Eye (tissue), 1 donor: ENCODE measurements at places on chromosomes 7 and 10.
A peak's percentile ranks its signal among the peaks of the same experiment; 100 is the strongest.

DNA sequence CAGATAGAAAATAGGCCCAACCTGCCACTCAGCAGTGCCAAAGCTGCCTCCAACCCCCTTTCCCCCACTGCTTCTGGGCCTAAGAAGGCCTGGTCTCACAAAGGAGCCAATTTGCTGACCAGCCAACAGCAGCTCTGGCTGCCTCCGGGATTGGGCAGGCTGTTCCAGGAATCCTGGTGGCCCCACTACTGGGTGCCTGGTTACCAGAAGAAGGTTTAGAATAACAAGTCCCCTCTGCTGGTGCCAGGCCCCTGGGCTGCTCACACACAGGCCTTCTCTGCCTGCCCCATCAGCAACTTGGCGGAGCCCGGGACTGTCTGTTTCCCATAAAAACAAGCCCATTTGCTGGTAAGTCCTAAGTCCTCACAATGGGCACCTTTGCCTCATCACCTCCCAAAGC lies 1.2 kb downstream of the PHKG1 start:
- DNase-seq, result no peak

GRCh38 chr7:129095258-129095657 lies 40.3 kb upstream of the TNPO3 start:
- DNase-seq, result no peak

DNA sequence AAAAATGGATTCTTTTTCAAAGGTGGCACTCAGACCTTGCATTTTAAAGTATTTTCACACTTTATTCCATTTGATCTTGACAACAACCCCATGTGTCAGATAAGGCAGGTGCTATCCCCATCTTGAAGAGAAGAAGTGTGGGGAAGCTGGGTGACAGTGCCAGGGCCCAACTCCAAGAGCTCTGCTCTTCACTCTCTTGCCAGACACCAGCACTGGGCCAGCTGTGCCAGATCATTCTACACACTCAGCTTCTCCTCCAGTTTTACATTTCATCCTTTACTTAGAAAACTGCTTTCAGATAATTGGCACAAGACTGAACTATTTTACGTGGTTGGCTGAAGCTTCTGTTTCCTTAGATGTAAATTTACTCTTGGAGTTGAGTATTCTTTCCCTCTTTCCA lies 64.4 kb downstream of the ENO4 start:
- no peak for DNase-seq

DNA sequence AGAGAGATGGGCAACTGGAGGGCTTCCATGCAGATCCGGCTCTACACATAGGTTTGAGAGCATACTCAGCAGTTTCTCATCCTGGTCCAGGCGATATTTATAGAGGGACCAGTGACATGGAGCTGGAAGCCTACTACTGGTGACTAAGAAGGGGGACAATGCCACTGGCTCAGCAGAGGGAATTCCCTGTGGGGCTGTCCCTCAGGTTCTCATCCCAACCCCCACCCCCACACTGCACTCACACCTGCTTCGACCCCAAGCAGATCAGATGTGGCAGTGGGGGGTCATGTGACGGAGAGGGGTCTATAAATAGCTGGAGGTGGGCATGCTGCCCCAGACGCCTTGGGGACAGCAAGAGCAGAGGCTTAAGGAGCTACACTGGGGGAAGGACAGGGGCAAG lies at the start of gene CLCN1:
Gene CLCN1 (plus strand): TSS at position 336 of the 400 bp plus-strand sequence. CDS start 102 bp downstream, outside the sequence.
- DNase-seq, result no peak

- DNase-seq, result peak; percentile 92
These were observed 30.2 kb upstream of the ABI1 start for GRCh38 chr10:26890956-26891355.

GRCh38 chr10:47090903-47091302 lies 179.7 kb downstream of the PTPN20 start:
- DNase-seq, result peak; percentile 68

DNA sequence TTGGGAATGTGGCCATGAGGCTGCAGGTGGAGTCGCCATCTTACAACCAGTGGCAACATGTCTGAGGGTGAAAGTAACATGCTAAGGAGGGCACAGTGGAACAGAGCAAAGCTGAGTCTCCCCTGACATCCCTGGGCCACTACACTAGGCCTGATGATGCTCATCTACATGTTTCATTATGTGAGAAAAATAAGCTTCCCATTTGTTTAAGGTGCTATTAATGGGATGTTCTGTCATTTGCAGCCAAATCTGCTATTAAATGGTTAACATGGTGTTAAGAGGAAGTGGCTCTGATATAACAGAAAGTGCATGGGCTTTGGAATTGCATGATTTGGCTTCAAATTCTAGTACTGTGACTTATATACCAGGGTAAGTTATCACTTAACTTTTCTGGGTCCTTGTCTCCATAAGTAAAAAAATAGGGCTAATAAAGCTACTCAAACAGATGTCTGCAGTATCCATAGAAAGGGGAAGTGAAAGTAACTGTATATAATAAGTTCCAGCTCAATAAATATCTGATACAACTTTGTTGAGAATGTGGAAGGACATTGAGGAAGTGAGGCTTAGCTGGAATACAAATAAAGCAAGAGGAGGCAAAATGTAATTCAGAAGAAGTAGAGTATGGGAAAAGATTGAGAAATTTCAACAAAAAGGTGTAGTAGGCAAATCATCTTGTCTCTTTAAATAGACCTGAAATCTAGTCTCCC lies 158.9 kb downstream of the RTKN2 start:
- DNase-seq, result no peak

DNA sequence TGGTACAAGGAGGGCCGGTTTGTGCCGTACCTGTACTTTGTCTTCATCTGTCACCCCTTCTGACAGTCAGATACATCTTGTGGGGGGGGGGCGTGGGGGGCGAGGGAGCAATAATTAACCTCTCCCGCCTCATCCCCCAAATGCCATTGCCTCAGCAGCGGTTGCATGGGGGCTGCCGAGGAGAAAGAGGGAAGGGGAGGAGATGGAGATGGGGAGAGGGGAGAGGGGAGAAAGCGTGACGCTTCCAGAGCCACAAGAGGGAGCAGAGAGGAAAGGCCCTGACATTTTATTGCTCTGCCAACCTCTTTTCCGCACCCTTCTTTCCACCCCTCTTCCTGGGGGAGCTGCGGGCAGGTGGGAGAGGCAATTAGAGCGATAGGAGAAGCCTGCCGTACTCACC lies 11.8 kb downstream of the KAZALD1 start:
- DNase-seq, result no peak

- DNase-seq, result no peak
These were observed 29.5 kb downstream of the MYO1G start for GRCh38 chr7:44949303-44949702.

DNA sequence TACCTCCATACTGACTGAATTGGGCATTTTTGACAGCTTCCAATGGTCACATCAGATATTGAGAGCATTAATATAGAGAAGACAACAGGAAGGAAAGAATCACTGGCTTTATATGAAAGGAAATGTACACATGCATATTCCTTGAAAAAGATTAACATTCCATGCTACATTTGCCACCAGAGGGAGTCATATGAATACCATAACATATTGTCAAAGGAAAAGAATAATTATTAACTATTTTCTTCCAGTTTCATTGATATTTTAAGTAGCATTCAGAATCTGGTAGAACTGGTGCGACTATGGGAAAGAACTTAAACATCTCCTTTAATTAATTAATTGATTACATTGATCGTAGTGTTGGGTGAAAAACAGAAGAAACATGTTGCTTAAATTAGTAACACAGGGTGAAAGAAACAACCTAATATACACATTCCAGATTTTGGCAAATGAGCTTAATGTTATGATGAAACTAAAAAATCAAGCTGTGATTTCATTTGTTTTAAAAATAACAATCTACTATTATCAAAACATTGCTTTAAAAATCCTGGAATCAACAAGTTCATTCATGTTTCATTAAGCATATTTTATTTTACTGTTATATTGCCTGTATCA lies 71.5 kb downstream of the GPR85 start:
- peak; percentile 60 for DNase-seq

DNA sequence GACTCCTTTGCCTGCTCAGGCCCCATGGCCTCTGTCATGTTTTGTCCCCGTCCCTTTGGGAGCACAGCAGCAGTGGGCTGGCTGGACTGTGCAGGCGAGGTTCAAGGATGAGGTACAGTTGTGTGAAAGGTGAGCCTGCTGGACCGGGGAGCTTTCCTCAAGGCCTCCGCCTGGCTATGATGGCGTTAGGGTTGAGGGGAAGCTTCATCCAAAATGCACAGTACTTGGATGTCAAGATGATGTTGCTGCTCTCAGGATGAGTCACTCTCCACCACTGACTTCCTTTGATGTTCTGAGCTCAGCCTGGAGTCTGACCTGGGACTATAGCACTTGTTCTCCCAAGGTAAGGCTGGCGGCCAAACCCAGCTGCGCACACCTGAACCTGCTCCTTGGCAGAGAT lies 152.7 kb upstream of the SHH start:
- no peak for DNase-seq

GRCh38 chr7:67448271-67448670 lies 451.6 kb downstream of the TYW1 start:
- peak; percentile 69 for DNase-seq

DNA sequence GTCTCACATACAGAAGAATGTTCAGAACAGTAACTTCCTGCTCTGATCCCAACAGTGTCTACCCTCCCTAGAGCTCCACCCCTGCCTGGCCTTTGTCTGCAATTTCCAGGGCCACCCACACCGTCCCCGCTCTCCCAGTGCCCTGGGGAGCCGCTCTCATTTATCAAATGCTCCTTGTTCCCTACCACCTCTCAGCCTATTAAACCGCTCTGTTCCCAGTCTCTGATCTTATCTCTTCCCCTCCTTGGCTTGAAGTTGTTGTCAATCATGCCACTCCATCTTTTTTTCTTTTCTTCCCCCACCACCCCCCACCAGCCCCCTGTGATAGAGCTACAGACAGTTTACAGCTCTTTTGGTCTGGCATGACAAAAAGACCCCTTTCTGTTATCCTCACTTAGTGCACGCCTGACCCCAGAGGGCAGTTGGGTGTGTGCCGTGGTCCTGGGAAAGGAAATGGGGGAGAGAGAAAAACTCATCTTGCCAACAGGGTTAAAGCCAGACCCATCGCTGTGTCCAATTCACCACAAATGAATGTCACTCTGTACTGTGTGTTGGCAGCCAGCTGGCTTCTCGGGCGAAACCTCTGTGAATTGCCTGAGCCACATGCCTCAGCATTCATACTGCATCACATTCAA lies 28.8 kb upstream of the HECTD2 start:
- peak; percentile 80 for DNase-seq

GRCh38 chr10:29473406-29474100 lies 161.2 kb downstream of the SVIL start:
- DNase-seq, result no peak

GRCh38 chr7:158446281-158446680 lies 141.3 kb downstream of the PTPRN2 start:
- no peak for DNase-seq

GRCh38 chr7:68321076-68321639 lies 1277.1 kb upstream of the AUTS2 start:
- peak; percentile 68 for DNase-seq

GRCh38 chr7:25976630-25977029 lies 175.4 kb upstream of the NFE2L3 start:
- DNase-seq, result no peak

- DNase-seq, result no peak
These were observed 51.4 kb upstream of the DNAJC1 start for GRCh38 chr10:22054961-22055360.

DNA sequence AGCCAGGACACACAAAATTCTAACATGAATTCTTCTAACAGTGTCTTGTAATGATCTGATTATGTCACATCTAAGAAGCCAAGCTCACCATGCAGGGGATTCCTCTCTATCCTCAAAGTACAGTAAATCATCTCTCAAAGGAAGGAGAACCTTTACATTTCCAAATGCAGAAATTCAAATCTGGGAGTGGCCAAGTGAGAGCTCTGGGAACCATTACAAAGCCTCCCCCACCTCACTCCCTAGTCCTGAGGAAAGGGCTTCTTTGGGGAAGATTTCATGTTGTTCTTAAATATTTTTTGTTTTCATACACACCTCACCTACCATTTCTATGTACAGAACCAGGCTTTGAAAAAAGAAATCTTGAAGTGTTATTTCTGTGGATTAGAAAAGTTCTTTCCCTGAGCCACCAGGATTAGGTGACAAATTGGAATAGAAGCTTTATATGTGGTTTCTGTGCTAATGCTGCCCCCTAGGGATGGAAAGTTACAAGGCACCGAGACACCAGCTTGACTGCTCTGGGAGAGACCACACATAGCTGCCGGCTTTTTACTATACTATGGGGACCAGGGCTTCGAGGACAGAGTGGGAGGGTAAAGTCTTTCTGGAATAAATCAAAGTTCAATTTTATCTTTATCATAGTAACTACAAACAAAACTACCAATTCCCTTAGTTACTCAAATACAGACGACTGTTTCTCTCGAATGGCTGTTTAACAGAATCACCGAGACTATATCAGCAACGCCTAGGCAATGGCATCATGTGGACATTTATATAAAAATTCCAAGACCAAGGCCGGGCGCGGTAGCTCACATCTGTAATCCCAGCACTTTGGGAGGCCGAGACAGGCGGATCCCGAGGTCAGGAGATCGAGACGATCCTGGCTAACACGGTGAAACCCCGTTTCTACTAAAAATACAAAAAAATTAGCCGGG lies 116.1 kb downstream of the RNF216 start:
- DNase-seq, result peak; percentile 97

DNA sequence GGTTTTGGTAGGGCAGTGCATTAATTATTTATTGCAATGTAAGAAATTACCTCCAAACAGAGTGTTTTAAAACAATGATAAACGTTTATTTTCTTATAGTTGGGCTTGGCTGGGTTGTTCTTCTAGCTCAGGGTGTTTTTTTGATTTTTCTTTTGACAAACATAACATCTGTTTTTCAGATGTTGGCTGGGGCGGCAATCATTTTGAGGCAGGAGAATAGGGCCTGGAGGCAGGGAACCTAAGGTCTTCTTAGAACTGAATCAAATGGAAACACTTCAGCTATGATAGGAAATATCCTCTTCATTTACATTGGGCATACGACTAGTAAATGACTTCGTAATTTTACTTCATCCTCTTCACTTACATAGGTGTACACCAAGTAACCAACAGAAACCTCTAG lies 47.4 kb upstream of the NAMPT start:
- DNase-seq, result no peak

DNA sequence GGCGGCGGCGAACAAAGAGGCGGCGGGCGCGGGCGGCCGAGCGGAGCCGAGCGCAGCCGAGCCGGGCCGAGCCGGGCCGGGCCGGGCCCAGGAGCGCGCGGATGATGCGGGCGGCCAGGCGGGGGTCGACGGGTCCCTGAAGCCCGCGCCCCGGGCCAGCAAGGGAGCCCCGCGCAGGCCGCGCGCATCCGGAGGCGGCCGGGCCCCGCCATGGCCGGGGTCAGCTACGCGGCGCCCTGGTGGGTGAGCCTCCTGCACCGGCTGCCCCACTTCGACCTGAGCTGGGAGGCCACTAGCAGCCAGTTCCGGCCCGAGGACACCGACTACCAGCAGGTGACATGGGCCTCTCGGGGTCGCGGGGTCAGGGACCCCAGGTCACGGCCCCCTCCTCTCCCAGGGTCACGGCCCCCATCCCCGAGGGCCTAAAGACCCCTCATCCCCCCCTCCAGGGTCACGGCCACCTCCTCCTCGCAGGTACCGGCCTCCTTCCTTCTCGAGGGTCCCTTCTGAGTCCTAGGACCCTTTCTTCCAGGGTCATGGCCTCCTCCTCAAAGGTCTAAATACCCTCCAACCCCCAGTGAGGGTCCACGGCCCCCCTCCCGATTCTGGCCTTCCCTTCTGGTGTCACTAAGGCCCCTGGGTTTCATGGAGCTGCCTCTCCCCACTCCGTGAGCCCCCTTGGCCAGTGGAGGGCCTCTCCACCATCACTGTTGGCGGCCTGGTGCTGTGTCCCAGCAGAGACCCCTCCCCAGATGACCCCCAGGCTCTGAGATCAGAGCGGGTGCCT lies at the start of gene TTYH3:
Gene TTYH3 (plus strand): TSS at position 41 of the 787 bp plus-strand sequence. CDS start 170 bp downstream, at position 211.
- peak; percentile 76 for DNase-seq
